ENCODE measurements at places on chromosomes 7 and 10.

GRCh38 chr7:40758590-40758989 lies 623.8 kb downstream of the SUGCT start:
- H3K36me3 ChIP-seq = no peaks in the 10 kb centered on the region
- DNase-seq = no peak
- H3K4me1 ChIP-seq = peaks cover 3% of the 10 kb centered on the region
- H3K27me3 ChIP-seq = no peaks in the 10 kb centered on the region
- no peak overlapping the region for H3K4me3 ChIP-seq

DNA sequence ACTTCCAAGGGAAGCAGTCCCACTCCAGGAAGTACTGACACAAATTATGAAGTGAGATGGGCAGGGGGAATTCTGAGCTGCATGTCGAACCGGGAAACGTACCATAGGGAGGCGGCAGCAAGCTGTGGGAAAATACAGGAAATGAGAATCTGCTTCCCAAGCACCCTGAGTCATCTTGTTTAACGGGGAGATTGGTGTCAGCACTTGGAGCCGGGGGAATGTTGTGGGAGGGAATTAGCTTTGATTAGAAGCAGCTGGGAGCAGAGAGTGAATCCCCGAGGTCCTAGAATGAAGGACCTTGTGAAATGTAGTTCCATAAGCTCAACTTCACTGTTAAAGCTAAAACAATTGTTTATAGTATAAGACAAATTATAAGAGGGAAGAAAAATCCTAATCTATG lies 141.4 kb upstream of the PRKCQ start:
- H3K4me1 ChIP-seq = no peaks in the 10 kb centered on the region
- H3K36me3 ChIP-seq = no peaks in the 10 kb centered on the region
- no peak for DNase-seq
- H3K27me3 ChIP-seq = no peaks in the 10 kb centered on the region

DNA sequence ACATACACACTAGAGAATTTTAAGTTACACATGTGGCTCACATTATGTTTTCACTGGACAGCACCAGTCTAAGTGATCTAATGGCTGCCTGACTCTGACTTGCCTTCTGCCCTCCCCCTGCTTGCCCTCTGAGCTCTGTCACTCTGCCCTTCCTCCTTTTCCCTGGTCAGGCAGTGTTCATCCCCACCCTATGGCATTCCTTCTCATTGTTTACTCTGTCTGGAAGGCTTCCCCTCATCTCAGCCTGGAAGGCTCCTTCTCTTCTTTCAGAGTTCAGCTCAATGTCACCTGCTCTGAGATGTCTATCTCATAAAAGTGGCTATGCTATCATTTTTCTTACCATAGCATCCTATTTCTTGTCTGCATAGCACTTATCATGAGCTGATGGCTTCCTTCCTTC lies 305.7 kb downstream of the BMPER start:
- no peaks in the 10 kb centered on the region for H3K27me3 ChIP-seq
- no peak overlapping the region for H3K27ac ChIP-seq
- no peak overlapping the region for H3K4me3 ChIP-seq
- no peaks in the 10 kb centered on the region for H3K4me1 ChIP-seq
- no peaks in the 10 kb centered on the region for H3K36me3 ChIP-seq

DNA sequence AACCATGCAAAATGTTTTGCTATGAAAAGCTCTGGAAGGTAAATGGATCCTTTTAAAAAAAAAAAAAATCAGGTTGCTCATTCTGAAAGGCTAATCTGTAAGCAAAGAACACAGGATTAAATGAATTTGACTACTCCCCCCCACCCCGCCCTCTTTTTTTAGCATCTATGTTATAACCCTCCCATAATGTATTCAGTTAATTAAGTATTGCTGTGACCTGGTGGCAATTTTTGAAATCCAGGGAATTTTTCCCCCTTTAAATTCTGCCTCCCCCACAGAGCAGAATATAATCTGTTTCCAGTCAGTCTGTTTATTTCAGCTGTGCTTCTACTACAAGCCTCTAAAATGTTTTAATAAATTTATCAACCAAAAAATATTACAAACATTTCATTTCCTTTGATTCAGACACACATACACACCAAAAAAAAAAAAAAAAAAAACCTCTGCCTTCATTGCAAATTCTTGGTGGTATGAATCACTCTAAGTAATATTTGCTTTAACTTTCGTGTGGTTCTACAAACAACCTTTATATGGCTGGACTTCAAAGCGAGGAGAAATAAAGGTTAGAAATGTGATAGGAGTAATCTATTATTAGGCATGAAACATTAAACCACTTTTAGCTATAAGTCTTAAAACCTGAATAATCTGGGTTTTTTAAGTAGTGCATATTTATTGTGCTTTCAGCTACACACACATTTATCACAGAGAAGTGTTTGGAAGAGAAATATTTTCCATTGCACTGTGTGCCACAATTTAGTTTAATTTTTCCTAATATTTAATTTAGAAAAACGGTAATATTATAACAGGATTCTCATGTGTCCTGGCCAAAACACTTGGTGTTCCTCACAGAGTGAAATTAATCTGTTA lies 64.4 kb upstream of the ARID5B start:
- no peak for DNase-seq
- H3K27me3 ChIP-seq = no peaks in the 10 kb centered on the region
- peak overlapping the region; percentile 19 for H3K4me3 ChIP-seq
- peaks cover 28% of the 10 kb centered on the region for H3K4me1 ChIP-seq
- no peaks in the 10 kb centered on the region for H3K36me3 ChIP-seq

GRCh38 chr7:21243265-21243664 lies 184.6 kb upstream of the SP4 start:
- no peak overlapping the region for H3K4me3 ChIP-seq
- H3K4me1 ChIP-seq = no peaks in the 10 kb centered on the region
- peaks cover 10% of the 10 kb centered on the region for H3K27me3 ChIP-seq
- no peak overlapping the region for H3K27ac ChIP-seq
- no peaks in the 10 kb centered on the region for H3K36me3 ChIP-seq
- no peak for DNase-seq

DNA sequence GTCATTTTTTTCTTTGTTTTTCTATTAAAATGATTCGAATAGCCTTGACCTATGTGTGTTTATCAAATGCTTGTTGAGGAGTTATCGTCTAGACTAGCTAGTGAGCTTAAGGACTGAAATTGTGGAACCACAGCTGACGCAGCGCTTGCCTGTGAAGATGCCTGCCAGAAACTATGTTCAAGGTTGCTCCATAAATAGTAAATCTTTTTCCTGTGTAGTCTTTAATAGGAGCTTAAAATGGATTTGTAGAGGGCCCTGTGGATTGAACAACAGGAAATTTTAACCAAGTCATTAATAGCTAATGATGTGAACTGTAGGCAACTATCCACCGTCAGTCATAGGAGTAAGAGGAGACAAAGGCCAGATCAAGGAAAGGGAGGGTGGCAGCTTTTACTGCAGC lies 145.1 kb downstream of the GNAI1 start:
- H3K4me1 ChIP-seq = peaks cover 10% of the 10 kb centered on the region
- no peaks in the 10 kb centered on the region for H3K36me3 ChIP-seq
- no peak for DNase-seq
- no peaks in the 10 kb centered on the region for H3K27me3 ChIP-seq

DNA sequence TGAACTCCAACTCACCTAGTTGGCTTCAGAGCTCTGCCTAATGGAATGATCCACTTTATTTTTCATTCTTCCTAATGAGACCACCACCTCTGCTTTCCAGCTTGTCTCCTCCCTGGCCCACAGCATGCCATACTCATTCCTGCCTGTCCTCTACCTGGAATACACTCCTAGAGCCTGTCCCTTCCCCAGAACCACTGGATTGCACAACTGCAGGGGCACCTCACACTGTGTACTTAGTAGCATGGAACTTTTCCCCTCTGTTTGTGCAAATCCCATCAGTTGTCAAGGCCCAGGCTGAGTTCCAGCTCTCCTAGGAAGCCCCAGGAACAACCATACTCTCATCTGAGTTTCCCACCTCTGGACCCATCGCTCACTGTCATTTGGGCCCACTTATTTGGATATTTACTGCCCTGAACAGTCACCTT lies 15.6 kb downstream of the ALDH18A1 start:
- no peaks in the 10 kb centered on the region for H3K27me3 ChIP-seq
- H3K27ac ChIP-seq = no peak overlapping the region
- H3K36me3 ChIP-seq = peaks cover 29% of the 10 kb centered on the region
- DNase-seq = no peak
- no peaks in the 10 kb centered on the region for H3K4me1 ChIP-seq

GRCh38 chr7:95511716-95512260 lies 26.0 kb downstream of the ASB4 start:
- H3K27me3 ChIP-seq = no peaks in the 10 kb centered on the region
- H3K4me1 ChIP-seq = no peaks in the 10 kb centered on the region
- no peak overlapping the region for H3K27ac ChIP-seq
- no peak overlapping the region for H3K4me3 ChIP-seq
- DNase-seq = peak; percentile 73

GRCh38 chr7:149741629-149742028 lies 31.8 kb downstream of the ZNF467 start:
- H3K36me3 ChIP-seq = no peaks in the 10 kb centered on the region
- H3K4me1 ChIP-seq = no peaks in the 10 kb centered on the region
- H3K4me3 ChIP-seq = peak overlapping the region; percentile 21
- no peak for DNase-seq

DNA sequence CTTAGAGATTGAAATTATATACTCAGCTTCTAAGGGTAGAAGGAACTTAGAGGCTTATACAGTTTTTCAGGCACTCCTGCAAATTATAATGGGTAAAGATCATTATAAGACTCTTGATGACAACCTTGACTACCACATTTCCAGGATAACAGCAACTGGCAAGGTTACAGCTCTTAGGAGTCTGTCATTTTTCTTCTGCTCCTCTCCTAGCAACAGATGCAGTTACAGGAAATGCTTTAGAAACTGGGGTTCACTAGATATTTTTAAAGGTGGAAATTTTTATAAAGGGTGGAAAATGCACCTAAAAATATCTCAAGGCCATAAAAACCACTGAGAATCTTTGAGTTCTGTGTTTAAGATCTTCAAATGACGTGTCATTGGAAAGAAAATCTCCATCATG lies 185.8 kb downstream of the RELN start:
- H3K27me3 ChIP-seq = no peaks in the 10 kb centered on the region
- H3K27ac ChIP-seq = no peak overlapping the region
- no peaks in the 10 kb centered on the region for H3K4me1 ChIP-seq
- no peak overlapping the region for H3K4me3 ChIP-seq

DNA sequence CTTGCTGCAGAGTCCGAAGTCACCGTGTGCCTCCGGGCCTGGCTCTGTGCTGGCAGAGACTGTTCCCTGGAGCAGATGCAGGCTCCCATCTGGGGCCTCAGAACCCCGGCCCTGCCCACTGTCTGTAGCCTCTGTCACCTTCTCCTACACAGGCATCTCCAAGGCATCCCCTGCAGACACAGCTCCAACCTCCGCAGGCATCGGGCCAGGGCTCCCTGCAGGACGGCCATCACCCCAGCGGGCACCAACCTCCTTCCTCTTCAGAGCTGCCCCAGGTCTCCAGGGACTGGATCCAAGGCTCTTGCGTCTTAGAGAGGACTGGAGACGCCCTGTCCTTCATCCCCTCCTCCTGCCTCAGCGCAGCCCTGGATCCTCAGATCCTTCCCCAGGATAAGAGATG lies 69.9 kb upstream of the MYL10 start:
- no peak overlapping the region for H3K4me3 ChIP-seq
- DNase-seq = no peak
- H3K27ac ChIP-seq = no peak overlapping the region
- no peaks in the 10 kb centered on the region for H3K36me3 ChIP-seq
- H3K4me1 ChIP-seq = no peaks in the 10 kb centered on the region

DNA sequence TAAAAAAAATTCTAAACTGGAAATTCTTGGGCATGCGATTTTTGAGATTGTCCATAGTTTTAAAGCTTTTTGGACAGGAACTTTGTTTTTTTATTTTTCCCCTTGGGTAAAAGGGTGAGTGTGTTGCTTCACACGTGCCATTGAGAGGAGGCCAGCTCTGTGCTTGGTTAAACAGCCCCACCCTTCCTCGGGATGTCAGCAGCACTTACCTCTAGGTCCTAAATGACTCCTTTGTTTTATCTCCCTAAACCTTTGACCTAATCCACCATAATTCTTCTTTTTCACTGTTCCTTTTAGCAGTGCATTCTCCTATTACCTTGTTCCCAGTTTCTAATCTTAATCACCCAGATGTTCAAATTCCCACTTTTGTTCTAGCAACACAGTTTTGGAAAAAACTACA lies 83.5 kb downstream of the SEMA3D start:
- H3K27me3 ChIP-seq = no peaks in the 10 kb centered on the region
- H3K4me1 ChIP-seq = no peaks in the 10 kb centered on the region
- no peak overlapping the region for H3K4me3 ChIP-seq
- peak; percentile 70 for DNase-seq

DNA sequence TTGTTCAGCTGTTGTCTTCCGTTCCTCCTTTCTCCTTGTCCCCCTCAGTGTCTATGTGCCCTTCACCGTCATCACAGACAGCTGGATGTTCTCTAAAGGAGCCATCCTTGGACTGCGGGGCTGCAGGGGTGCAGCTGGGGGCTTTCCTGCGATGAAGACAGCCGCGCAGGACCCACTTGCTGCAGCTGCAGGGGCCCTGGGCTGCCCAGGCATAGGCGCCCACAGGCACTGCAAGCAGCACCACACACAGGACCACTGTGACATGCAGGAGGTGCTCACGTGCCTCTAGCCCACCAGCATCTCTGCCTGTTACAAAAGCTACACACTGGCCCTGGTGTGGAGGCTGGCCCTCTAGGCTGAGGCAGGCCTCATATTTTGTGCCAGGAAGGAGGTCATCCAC lies 3.4 kb downstream of the LRIT2 start:
- H3K4me3 ChIP-seq = no peak overlapping the region
- H3K36me3 ChIP-seq = no peaks in the 10 kb centered on the region
- DNase-seq = no peak
- H3K27ac ChIP-seq = no peak overlapping the region
- H3K27me3 ChIP-seq = peaks cover 24% of the 10 kb centered on the region
- H3K4me1 ChIP-seq = no peaks in the 10 kb centered on the region

DNA sequence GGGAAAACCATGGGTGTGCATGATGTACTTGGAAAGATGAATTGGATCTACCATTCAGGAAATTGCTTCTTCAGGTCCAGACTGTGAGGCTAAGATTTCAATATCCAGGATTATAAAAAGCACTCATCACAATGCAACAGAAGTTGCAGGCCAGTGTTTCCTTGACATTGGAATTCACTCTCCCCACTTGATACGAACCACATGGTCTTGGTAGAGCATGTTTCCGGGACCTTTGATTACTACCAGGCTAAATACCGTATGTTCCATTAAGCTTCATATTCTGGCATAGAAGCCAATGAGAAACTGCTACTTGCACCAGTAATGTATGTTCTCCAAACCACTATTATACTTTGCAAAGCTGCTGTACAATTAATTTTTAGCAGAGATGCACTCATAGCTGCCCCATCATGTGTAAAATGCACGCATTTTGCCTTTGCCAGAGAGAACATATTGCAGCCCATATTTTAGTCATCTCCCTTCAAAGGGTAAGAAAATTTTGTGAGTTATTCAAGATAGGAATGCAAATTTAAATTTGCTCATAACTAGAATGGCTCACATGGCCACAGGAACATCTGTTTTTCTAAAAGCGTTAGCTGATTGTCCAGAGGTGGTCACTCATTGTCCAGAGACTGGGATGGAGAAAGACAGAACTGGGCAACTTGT lies 8.1 kb downstream of the FRMD4A start:
- no peak overlapping the region for H3K4me3 ChIP-seq
- no peak overlapping the region for H3K27ac ChIP-seq
- H3K4me1 ChIP-seq = no peaks in the 10 kb centered on the region
- DNase-seq = no peak
